ENCODE measurements at places on chromosomes 2 and 18. TPM values are rescaled to one million over a fixed set of nuclear protein-coding genes. Genes with fewer than 3 reads are reported as not detected.

The CHRNG gene
- total RNA-seq = 36.6 TPM

The GCG gene
- not detected for total RNA-seq

The SKOR2 gene
- total RNA-seq = not detected

The ERFE gene
- total RNA-seq = 10.5 TPM

The DYNAP gene
- not detected for total RNA-seq

The ZNF2 gene
- total RNA-seq = 9.9 TPM

The TRABD2A gene
- total RNA-seq = 1.4 TPM

The PECR gene
- 20.5 TPM for total RNA-seq

The RESP18 gene
- not detected for total RNA-seq

The YIPF4 gene
- 65.8 TPM for total RNA-seq

The ZNF385B gene
- total RNA-seq = 2.1 TPM

The CPO gene
- total RNA-seq = not detected

The IL36RN gene
- not detected for total RNA-seq

The CAVIN2 gene
- 10.2 TPM for total RNA-seq

The UGT1A5 gene
- total RNA-seq = not detected

The CYP27A1 gene
- total RNA-seq = 3.6 TPM
